ENCODE measurements at places on chromosomes 4 and X.
A peak's percentile ranks its signal among the peaks of the same experiment; 100 is the strongest.

- no peak for DNase-seq
These were observed 15.7 kb downstream of the LYAR start for GRCh38 chr4:4274226-4274625.

DNA sequence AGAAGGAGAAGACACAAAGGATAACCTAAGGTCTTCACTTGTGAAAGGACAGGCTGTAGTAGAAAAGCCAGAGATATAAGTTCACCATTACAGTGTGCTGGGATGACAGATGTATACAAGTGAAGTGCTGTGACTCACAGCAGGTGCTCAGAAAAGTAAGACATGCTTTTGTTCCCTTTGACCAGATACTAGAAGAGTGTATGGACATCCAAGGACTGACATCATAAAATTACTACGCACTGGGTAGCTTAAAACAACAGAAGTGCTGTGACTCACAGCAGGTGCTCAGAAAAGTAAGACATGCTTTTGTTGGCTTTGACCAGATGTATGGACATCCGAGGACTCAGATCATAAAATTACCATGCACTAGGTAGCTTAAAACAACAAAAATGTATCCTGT, 61.6 kb upstream of the BTC start:
- no peak for DNase-seq

- DNase-seq: no peak
These were observed 180.7 kb downstream of the ADGRL3 start for GRCh38 chr4:61380865-61381264.

DNA sequence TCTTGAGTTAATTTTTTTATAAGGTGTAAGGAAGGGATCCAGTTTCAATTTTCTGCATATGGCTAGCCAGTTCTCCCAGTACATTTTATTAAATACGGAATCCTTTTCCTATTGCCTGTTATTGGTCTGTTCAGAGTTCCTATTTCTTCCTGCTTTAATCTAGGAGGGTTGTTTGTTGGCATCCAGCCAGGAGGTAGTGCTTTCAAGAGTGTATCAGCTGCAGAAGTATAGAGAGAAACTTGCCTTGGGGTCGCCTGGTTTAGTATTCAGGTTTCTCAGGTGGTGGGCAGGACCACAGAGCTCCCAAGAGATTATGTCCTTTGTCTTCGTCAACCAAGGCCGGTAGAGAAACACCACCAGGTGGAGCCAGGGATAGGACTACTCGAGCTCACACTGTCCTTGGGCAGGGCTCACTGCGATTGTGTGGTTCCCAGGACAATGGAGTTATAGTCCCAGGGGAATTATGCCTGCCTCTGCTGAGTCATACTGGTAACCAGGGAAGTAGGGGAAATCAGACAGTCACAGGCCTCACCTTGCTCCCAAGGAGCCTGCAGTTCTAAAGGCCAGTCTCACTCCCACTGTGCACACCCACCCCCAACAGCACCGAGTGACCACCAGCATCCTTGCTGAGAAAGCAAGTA, 168.1 kb downstream of the VSIG4 start:
- DNase-seq: peak; percentile 18

DNA sequence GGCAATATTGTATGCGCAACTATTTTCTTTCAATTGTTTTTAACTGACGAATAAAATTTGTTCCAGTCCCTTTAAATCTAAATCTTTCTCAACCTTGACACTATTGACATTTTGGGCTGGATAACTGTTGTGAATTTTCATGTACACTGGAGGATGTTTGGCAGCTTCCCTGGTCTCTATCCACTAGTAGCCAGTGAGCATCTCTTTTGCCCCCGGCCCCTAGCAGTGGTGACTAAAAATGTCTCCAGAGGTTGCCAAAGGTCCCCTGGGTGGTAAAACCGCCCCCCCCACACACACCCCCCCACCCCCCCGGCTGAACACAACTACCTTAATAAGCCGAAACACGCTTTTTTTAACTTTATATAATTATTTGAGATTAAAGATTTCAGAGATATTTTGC, 514 bp downstream of the FANCB start:
- no peak for DNase-seq

Data from mucosa of gallbladder (tissue), 1 donor.